SJCRH30 (cell line): ENCODE measurements at places on chromosomes 12 and 14. TPM values are rescaled to one million over a fixed set of nuclear protein-coding genes. Genes with fewer than 3 reads are reported as not detected.

GRCh38 chr14:28461389-28461788 is 305.2 kb upstream of the FOXG1 start:
- H3K4me1 ChIP-seq, result no peaks in the 10 kb centered on the region
- H3K4me3 ChIP-seq, result no peak overlapping the region
- no peak for DNase-seq
- no peaks in the 10 kb centered on the region for H3K27me3 ChIP-seq
- no peak overlapping the region for H3K27ac ChIP-seq

GRCh38 chr12:54369597-54370131 is 5.4 kb upstream of the GPR84 start:
- H3K27ac ChIP-seq, result no peak overlapping the region
- no peak for DNase-seq
- peaks cover 40% of the 10 kb centered on the region for H3K4me1 ChIP-seq
- no peaks in the 10 kb centered on the region for H3K36me3 ChIP-seq
- H3K27me3 ChIP-seq, result no peaks in the 10 kb centered on the region

Gene BICDL1
- total RNA-seq, result 0.18 TPM in 1 of 2 replicates, not detected in the other

GRCh38 chr12:45242180-45242579 is 26.3 kb downstream of the ANO6 start:
- H3K4me1 ChIP-seq, result no peaks in the 10 kb centered on the region
- no peak overlapping the region for H3K27ac ChIP-seq
- no peaks in the 10 kb centered on the region for H3K36me3 ChIP-seq

Gene NEUROD4
- not detected in 2 replicates for total RNA-seq

Gene VCPKMT
- total RNA-seq, result 7.8 and 11.6 TPM in 2 replicates

DNA sequence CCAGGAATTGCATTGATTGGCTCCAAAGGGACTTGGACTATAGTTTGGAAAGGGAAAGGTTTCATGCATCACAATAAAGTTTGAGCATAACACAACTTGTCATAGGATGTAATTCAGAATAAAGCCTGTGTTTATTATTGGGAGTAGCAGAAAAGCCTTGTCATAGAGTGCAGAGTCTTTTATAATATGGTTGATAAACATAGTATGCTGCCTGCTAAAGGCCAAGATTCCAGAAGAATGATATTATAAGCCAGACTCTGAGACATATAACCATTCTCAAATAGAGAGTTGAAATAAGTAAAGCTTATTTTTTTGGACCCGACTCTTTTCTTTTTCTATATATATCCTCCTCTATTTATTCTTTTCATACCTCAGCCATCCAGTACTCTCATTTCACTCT is 207.3 kb downstream of the LRIG3 start:
- H3K36me3 ChIP-seq, result no peaks in the 10 kb centered on the region
- no peak overlapping the region for H3K27ac ChIP-seq
- H3K4me1 ChIP-seq, result no peaks in the 10 kb centered on the region
- DNase-seq, result no peak

Gene ATXN3
- total RNA-seq, result 22.0 and 26.1 TPM in 2 replicates

DNA sequence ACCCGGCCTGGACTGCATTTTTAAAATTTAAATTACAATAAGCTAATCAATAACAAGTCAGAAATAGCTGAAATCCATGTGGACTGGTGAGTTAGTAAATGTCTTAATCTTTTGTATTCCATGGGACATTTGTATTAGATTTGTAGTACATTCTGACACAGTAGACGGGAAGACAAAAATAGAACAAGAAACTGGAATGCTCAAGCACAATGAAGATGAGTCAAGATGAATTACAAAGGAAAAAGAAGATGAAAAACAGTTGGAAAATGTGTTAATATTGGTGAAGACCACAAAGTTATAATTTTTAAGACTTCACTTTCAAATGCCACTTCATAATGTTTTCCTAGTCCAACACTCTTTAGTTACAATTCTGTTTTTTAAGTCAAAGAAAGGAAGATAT is 97.8 kb upstream of the FERMT2 start:
- H3K36me3 ChIP-seq, result peaks cover 58% of the 10 kb centered on the region
- no peaks in the 10 kb centered on the region for H3K27me3 ChIP-seq
- no peak overlapping the region for H3K4me3 ChIP-seq
- no peaks in the 10 kb centered on the region for H3K4me1 ChIP-seq
- no peak for DNase-seq

GRCh38 chr12:4107436-4107878 is 166.1 kb upstream of the CCND2 start:
- no peaks in the 10 kb centered on the region for H3K27me3 ChIP-seq
- H3K4me1 ChIP-seq, result peaks cover 18% of the 10 kb centered on the region
- DNase-seq, result peak; percentile 72
- no peak overlapping the region for H3K27ac ChIP-seq

Gene NR1H4
- not detected in 2 replicates for total RNA-seq

- H3K27me3 ChIP-seq, result no peaks in the 10 kb centered on the region
- peak; percentile 13 for DNase-seq
- H3K4me1 ChIP-seq, result no peaks in the 10 kb centered on the region
- H3K27ac ChIP-seq, result no peak overlapping the region
Measured at GRCh38 chr12:57657744-57658143, 24.7 kb upstream of the B4GALNT1 start.

- no peak overlapping the region for H3K27ac ChIP-seq
- no peaks in the 10 kb centered on the region for H3K36me3 ChIP-seq
- no peaks in the 10 kb centered on the region for H3K27me3 ChIP-seq
Measured at GRCh38 chr12:6301721-6302120, 8.8 kb upstream of the PLEKHG6 start.

Gene FAM90A1
- total RNA-seq, result 0.04 TPM in 1 of 2 replicates, not detected in the other

DNA sequence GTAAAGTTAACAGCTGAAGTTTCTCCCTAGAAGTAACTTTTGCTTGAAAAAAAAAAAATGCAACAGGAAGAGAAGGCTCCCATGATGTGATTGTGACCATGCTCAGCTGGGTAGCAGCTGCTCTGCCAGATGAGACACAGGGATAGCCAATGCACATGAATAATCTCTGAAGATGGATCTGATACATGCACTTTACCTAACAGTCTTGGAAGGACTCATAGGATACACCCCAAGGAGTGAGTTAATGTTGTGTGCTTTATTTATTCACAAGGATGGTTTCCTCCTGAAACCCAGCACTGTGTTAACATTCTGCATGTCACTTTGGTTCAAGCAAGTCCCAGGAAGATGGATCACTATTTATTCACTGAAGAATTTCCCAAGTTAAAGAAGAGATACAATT is 46.5 kb downstream of the NDUFA12 start:
- no peak overlapping the region for H3K27ac ChIP-seq
- peaks cover 24% of the 10 kb centered on the region for H3K4me1 ChIP-seq
- H3K27me3 ChIP-seq, result no peaks in the 10 kb centered on the region
- DNase-seq, result no peak
- no peaks in the 10 kb centered on the region for H3K36me3 ChIP-seq

- H3K4me1 ChIP-seq, result peaks cover 12% of the 10 kb centered on the region; the same call in 1 of the 2 replicates
- no peaks in the 10 kb centered on the region for H3K27me3 ChIP-seq
- H3K4me3 ChIP-seq, result no peak overlapping the region
Measured at GRCh38 chr12:8038659-8039114, 6.2 kb downstream of the FOXJ2 start.

Gene SLC2A13
- total RNA-seq, result 8.4 and 11.1 TPM in 2 replicates

Gene E2F7
- 31.4 and 32.7 TPM in 2 replicates for total RNA-seq

Gene RHEBL1
- 8.8 and 9.0 TPM in 2 replicates for total RNA-seq
